Suprapubic skin (tissue), 4 donors: ENCODE measurements at places on chromosomes 16 and 17.

- DNase-seq = no peak
Observed at GRCh38 chr17:56884483-56885311, 29.2 kb downstream of the TRIM25 start.

GRCh38 chr17:44997733-44998520 is 29.8 kb upstream of the C1QL1 start:
- DNase-seq = no peak

DNA sequence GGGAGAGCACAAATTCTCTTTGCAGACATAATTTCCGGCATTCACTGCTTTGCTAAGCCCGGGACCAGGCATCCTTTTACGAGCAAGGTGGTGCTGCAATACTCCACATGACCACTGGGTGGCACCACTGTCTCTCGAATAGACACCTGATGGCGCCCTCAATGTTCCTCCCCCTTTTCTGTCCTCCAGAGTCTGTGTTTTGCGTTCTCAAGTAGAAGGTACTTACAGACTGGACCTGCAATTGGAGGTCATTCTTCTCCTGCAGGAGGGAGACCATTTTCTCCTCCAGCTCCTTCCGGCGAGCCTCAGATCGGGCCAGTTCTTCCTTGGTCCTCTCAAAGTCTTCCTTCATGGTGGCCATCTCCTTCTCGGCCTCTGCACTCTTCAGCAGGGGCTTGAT is 45.2 kb downstream of the MYH13 start:
- DNase-seq = peak; percentile 78

GRCh38 chr16:85522842-85523601 is 90.1 kb upstream of the GSE1 start:
- no peak for DNase-seq

DNA sequence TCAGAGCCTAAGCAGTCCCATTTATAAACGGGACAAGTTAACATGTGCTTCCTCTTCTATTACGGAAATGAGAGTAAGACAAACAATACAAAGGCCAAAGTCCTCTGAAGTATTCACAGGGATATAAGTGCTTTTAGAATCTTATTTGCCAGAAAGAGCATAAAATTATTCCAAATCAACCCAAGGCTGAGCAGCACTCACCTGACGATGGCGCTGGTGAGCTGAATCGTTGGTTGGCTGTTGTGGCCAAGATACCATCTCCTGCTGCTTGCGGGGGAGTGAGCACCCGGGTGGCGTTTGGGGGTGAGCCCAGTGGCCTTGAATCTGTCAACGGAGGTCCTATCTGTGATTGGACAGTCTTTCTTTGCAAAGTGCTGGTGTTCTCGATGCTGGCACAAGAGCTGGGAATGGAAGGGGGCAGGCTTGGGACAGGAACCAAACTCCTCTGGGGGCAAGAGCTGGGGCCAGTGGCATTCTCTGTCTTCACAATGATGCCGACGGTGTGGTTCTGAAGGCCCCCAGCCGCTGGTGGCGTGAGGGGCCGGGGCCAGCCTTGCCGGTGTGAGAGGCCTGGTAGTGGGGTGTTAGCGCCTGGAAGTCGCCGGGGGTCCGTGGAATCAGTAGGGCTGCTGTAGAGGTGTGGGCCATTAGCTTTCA is 9.5 kb upstream of the DHRS13 start:
- DNase-seq = no peak

DNA sequence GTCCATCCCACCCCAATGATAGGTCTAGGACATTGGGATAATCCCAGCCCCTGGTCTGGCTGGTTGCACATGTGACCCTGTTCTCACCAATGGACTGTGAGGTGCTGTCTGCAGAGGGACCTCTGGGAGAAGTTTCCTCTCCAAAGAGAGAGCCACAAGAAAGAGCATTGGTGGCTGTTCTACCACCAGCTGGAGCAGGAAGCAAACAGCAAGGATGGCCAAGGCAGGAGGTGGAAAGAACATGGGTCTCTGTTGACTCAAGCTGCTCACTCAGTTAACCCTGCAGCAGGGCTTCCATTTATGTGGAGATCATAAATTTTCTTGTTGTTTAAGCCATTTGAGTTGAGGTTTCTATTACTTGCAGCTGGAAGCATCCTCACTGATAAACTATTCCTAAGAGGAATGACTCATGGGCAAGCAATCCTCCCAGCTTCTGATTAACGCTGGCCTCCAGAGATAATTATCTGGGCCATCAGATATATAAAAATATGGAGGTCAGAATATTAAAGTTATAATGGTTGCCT is 52.6 kb downstream of the CYB5B start:
- DNase-seq = no peak

- DNase-seq = no peak
Observed at GRCh38 chr17:30021708-30022317, 80.4 kb downstream of the EFCAB5 start.

- DNase-seq = no peak
Observed at GRCh38 chr16:11066261-11066870, 122.0 kb downstream of the CLEC16A start.

DNA sequence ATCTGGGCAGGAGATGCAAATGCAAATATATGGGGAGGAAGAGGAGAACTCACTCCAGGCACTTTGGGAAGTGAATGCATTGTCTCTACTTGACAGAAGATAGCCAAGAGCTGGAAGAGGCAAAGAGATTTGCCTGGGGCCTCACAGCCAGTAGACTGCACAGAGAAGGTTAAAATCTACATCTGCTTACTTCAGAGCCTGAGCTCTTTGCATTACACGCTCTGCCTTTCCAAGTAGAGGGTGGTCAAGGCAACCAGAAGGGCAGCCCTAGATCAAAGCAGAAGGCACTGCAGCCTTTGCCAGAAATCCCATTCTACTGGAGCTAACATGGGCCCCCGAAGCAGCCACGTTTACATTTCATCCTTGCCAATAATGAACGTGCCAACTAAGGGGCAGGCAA is 407.2 kb upstream of the CCL2 start:
- no peak for DNase-seq

- no peak for DNase-seq
Observed at GRCh38 chr17:47611372-47612350, 38.1 kb upstream of the KPNB1 start.

- no peak for DNase-seq
Observed at GRCh38 chr17:72691586-72691985, 400.9 kb downstream of the SLC39A11 start.

DNA sequence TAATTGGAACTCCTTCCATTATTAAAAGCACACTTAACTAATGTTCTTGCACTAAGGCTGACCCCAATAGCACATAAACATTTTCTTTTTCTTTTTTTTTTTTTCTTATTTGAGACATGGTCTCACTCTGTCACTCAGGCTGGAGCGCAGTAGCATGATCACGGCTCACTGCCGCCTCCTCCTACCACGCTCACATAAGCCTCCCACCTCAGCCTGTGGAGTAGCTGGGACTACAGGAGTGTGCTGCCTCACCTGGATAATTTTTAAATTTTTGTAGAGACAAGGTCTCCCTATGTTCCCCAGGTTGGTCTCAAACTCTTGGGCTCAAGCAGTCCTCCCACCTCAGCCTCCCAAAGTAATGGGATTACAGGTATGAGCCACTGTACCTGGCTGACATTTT is 1.2 kb upstream of the ZNF652 start:
- DNase-seq = no peak

DNA sequence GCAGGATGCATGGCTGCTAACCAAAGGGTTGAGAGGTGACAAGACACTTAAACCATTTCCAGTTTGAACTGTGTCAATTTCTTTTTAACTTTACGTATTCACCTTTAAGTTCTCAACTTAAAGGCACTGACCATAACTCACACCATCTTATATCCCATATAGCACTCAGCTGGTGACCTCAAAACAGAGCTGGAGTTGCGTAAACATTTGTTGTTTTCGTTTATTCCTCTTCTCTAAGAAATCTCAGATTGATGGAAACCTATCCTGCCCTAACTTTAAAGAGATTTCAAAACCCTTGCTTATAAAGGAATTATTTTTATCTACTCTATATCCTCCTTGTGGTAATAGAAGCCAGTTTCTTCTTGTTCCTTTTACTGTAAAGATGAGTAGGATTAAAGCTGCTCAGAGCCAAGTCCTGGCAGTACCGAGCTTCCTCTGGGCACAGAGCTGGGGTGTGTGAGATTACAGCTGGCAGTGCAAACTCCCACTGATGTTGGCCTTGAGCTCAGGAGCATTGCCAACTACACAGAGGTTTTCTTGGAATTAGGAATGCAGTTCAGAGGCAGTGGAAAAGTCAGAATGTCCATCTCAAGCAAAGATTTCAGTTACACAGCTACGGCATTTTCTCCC is 1.3 kb downstream of the KCTD2 start:
- no peak for DNase-seq

- DNase-seq = no peak
Observed at GRCh38 chr17:3558603-3559269, 1.1 kb upstream of the TRPV3 start.

- no peak for DNase-seq
Observed at GRCh38 chr17:70535986-70536385, 366.7 kb downstream of the KCNJ2 start.

DNA sequence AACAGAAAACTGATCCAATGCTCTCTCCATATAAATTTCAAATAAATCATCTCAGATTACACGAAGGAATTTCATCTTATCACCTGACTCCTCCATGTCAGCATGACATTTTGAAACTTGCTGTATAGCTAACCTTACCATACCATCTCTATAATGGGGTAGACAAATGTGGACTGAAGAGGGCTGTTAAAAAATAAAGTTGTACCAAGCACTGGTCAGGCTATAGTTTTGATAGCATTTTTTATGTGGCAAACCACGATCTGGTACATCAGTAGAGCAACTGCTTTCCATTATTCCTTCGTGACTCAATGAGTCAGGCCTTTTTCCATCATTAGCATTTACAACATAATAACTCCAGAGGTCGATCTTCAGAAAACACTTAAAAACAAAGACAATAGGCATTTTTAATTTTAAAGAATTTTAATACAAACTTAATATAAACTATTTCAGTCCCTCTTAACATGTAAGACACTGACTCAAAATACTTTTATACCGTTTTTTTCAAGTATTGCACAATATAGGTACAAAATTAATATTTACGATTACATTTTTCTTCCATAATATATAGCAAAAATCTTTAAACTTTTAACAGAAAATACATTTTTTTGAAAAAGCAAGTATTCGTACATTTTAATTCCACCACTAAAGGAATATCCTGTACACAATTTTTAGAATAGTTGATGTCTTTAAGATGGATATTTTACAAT is 4.2 kb downstream of the TOB1 start:
- DNase-seq = no peak

DNA sequence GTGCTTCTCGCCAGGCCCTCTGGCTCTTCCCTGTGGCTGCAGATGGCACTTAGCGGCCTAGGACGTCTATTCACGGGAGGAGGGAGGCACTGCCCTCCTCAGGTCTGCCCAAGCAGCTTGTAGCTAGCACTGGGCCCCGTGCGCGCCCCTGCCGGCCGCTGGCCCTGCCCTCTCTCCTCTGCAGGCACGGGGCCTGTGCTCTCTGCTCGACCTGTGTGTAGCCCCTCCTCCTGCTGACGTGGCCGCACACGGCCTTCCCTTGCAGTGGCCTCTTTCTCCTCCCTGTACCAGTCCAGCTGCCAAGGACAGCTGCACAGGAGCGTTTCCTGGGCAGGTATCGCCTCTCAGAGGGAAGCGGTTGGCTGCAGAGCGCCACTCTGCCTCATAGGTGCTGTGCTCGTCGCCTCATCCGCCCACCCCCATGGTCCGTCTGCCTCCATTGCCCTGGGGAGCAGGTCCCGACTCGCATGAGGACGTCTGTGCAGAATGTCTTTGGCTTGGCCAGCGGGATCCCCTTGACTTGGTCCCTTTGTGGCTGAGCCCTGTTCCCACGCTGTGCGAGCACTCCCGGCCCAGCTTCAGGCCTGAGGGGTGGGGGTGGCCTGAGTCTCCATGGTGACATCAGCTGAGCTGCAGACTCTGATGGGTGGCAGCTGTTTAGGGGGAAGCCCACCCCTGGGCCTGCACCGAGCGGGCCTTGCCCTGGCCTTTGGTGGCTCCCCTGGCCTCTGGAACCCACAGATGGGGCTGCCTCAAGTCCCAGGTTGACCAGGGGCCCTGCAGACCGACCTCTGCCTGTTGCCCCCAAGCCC is 34.6 kb downstream of the TSC2 start:
- DNase-seq = no peak

- DNase-seq = no peak
Observed at GRCh38 chr16:629833-630248, 944 bp upstream of the WFIKKN1 start.

GRCh38 chr16:81189100-81189664 is 49.3 kb upstream of the BCO1 start:
- DNase-seq = peak; percentile 92

- DNase-seq = no peak
Observed at GRCh38 chr16:78925083-78925767, 675.3 kb downstream of the MAF start.

DNA sequence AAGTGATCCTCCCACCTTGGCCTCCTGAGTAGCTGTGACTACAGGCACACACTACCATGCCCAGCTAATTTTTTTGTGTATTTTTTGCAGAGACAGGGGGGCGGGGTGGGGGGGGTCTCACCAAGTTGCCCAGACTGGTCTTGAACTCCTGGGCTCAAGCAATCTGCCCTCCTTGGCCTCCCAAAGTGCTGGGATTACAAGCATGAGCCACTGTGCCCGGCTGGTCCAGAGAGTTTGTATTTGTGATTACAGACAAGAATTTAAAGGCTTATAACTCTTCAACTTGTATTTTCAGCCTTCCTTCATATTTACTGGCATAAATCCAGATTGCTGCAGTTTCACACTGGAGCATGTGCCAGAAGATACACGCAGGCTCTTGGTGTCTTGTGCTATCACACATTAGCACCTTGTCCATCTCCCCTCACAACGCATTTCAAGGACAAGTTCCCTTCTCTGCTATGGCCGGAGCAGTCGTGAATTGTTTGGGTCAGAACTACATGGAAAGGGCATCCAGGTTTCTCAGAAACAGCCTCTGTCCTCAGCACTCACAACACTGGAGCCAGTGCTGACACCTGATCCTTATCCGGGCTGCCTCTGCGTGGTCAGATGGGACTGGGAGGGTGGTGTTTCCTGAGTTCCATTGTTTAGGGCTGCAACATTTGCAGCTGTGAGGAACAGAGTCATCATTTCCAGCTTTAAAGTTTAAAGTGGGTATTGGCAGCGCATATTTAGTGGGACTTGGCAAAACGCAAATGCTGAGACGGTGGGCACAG is 28.1 kb downstream of the WSCD1 start:
- peak; percentile 70 for DNase-seq

DNA sequence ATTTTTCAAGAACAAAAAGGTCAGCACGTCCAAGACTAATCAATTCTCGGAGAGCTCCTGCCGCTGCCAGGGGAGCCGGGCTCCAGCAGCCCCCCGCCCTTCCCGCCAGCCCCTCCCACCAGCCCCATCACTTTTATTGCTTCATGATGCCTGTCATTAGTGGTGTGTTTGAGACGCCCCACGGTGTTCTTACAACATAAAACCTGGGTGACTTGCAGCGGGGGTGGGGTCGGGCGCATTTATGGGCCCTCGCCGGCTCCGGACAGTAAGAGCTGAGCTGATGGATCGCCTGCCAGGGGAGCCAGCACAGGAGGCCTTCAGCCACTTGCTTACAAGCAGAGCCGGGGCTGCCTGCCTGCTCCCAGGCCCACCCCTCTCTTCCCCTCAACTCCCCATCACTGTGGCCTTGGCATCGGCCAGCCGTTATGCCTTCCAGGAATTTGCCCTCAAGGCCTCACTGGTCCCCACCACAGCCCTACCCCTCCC is 82.9 kb upstream of the CBX4 start:
- no peak for DNase-seq
